Type B pancreatic cell (in vitro differentiated cells): ENCODE measurements at places on chromosomes 3 and 15. TPM values are rescaled to one million over a fixed set of nuclear protein-coding genes. Genes with fewer than 3 reads are reported as not detected.
A peak's percentile ranks its signal among the peaks of the same experiment; 100 is the strongest.

RASGRF1 gene
- total RNA-seq, result 0.41 and 1.5 TPM in 2 replicates

- no peak for DNase-seq
- H3K4me3 ChIP-seq, result no peak overlapping the region
- no peak overlapping the region for H3K27ac ChIP-seq
These were observed 103.1 kb upstream of the TLE3 start for GRCh38 chr15:70200511-70201424.

GOLGA8Q gene
- total RNA-seq, result 0.89 TPM in 1 of 2 replicates, not detected in the other

DNA sequence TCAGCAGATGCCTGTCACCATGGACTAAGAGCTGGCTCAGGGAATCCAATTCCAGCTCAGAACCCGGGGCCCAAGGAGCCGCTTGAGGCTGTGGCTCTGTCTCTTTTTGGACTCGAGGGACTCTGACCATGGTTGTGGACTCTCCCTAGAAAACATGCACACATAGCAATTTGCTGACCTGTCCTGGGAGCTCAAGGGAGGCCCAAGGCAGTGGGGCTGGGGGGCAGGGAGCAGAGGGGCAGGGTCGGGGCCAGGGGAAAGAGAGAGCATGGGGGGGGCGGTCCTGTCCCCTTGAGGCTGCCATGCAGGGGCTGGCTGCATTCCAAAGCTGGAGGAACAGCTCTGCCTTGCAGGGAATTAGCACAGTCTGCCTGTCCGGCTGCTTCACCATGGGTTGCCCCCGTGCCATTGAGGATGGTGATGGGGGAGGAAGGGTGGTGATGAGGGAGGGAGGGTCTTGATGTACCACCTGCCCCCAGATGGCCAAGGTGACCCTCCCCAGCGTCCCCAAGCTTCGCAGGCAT, 190.1 kb downstream of the GOLGA6L6 start:
- no peak overlapping the region for H3K4me3 ChIP-seq
- no peaks in the 10 kb centered on the region for H3K27me3 ChIP-seq
- H3K36me3 ChIP-seq, result no peaks in the 10 kb centered on the region

CSPG4 gene
- 0.19 and 7.3 TPM in 2 replicates for total RNA-seq

SPTSSB gene
- 28.8 and 69.1 TPM in 2 replicates for total RNA-seq

LRRC31 gene
- 1.4 and 1.7 TPM in 2 replicates for total RNA-seq

GRCh38 chr3:16374047-16374934, 109.3 kb downstream of the OXNAD1 start:
- DNase-seq, result no peak
- H3K4me1 ChIP-seq, result peaks cover 35% of the 10 kb centered on the region
- H3K36me3 ChIP-seq, result no peaks in the 10 kb centered on the region
- H3K27ac ChIP-seq, result no peak overlapping the region
- H3K27me3 ChIP-seq, result no peaks in the 10 kb centered on the region
- no peak overlapping the region for H3K4me3 ChIP-seq

GRCh38 chr3:15096046-15096445, 2.9 kb downstream of the RBSN start:
- no peaks in the 10 kb centered on the region for H3K27me3 ChIP-seq
- H3K27ac ChIP-seq, result no peak overlapping the region
- peaks cover 11% of the 10 kb centered on the region for H3K36me3 ChIP-seq
- H3K4me1 ChIP-seq, result peaks cover 14% of the 10 kb centered on the region
- peak overlapping the region; percentile 70 for H3K4me3 ChIP-seq
- no peak for DNase-seq

ECE2 gene
- not detected in 2 replicates for total RNA-seq

RAB6B gene
- 21.2 and 48.2 TPM in 2 replicates for total RNA-seq

DNA sequence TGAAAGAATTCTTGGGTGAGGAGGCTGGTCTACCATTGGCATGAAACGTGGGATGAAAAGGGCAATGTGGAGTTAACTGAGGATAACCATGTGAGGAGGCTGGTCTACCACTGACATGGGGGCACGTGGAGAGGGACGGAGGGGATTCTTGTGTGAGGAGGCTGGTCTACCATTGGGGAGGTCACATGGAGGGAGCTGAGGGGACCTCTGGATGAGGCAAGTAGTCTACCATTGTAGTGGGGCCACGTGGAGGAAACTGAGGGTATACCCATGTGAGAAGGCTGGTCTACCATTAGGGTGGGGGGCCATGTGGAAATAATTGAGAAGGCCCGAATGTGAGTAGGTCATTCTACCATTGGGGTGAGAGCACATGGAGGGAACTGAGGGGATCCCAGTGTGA, 154.1 kb downstream of the FBLN2 start:
- H3K4me3 ChIP-seq, result no peak overlapping the region
- peak; percentile 51 for DNase-seq
- no peak overlapping the region for H3K27ac ChIP-seq
- H3K27me3 ChIP-seq, result peaks cover 43% of the 10 kb centered on the region
- no peaks in the 10 kb centered on the region for H3K4me1 ChIP-seq

- peaks cover 44% of the 10 kb centered on the region for H3K36me3 ChIP-seq
- no peaks in the 10 kb centered on the region for H3K4me1 ChIP-seq
- no peaks in the 10 kb centered on the region for H3K27me3 ChIP-seq
These were observed 13.4 kb downstream of the SEC62 start for GRCh38 chr3:169980055-169980454.

PRR20G gene
- total RNA-seq, result not detected in 2 replicates

ATP13A4 gene
- total RNA-seq, result 10.2 and 11.4 TPM in 2 replicates

GRCh38 chr15:98728082-98728810, 79.9 kb downstream of the IGF1R start:
- peak overlapping the region; percentile 75 for H3K4me3 ChIP-seq
- H3K27ac ChIP-seq, result peak overlapping the region; percentile 98
- DNase-seq, result no peak
- H3K27me3 ChIP-seq, result no peaks in the 10 kb centered on the region
- H3K4me1 ChIP-seq, result peaks cover 56% of the 10 kb centered on the region
- H3K36me3 ChIP-seq, result no peaks in the 10 kb centered on the region

DNA sequence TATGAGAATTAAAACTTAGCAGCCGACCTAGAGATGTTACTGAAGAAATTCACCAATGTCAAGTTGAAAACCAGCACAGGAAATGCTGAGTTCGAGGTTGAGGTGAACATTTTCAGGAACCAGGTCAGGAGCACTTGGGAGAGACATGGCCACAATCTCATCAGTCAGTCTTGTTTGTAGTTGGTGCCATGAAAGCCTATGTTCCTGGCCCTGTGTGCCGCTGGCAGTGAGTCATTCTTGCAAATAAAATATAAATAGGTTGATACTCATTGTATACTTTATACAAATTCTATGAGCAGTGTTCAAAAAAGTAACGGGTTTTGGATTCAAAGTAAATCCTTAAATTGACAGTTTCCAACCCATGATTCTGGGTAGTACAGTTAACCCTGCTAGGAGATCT, 1.5 kb upstream of the FSIP1 start:
- H3K27ac ChIP-seq, result no peak overlapping the region
- no peaks in the 10 kb centered on the region for H3K36me3 ChIP-seq
- H3K4me1 ChIP-seq, result peaks cover 51% of the 10 kb centered on the region

- no peak overlapping the region for H3K27ac ChIP-seq
- H3K4me1 ChIP-seq, result peaks cover 4% of the 10 kb centered on the region
- DNase-seq, result no peak
- H3K27me3 ChIP-seq, result no peaks in the 10 kb centered on the region
- H3K4me3 ChIP-seq, result no peak overlapping the region
These were observed 123.8 kb downstream of the B3GALNT1 start for GRCh38 chr3:160981217-160981938.

GRCh38 chr3:6935970-6936369, 75.1 kb downstream of the GRM7 start:
- H3K27ac ChIP-seq, result no peak overlapping the region
- no peak for DNase-seq
- no peak overlapping the region for H3K4me3 ChIP-seq
- H3K27me3 ChIP-seq, result no peaks in the 10 kb centered on the region

- H3K4me1 ChIP-seq, result peaks cover 19% of the 10 kb centered on the region
- H3K36me3 ChIP-seq, result no peaks in the 10 kb centered on the region
- DNase-seq, result no peak
- peak overlapping the region; percentile 48 for H3K4me3 ChIP-seq
These were observed 36.8 kb downstream of the TRANK1 start for GRCh38 chr3:36907911-36908646.

DNA sequence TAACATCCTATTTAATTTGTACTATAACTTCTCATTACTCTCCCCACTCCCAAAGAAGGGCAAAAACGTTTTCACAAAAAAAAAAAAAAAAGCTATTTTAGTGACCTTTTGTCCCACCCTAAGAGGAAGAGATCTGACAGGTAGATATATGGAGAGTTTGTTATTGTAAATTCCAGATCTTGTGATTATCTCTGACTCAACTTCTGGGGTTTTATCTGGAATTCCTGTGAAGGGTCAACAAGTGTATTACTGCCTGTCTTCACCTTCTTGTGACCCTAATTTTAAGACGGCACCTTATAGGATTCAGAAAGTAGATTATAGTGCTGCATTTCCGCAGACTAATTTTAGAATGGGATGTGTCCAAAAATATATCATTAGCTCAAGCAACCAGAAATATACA, 205.9 kb upstream of the CDIN1 start:
- H3K4me3 ChIP-seq, result peak overlapping the region; percentile 9
- H3K4me1 ChIP-seq, result peaks cover 9% of the 10 kb centered on the region
- H3K27me3 ChIP-seq, result no peaks in the 10 kb centered on the region
- no peak for DNase-seq
- H3K36me3 ChIP-seq, result peaks cover 4% of the 10 kb centered on the region

- peaks cover 24% of the 10 kb centered on the region for H3K4me1 ChIP-seq
- H3K27me3 ChIP-seq, result no peaks in the 10 kb centered on the region
- no peak overlapping the region for H3K4me3 ChIP-seq
- peak overlapping the region; percentile 44 for H3K27ac ChIP-seq
- peaks cover 4% of the 10 kb centered on the region for H3K36me3 ChIP-seq
- DNase-seq, result no peak
These were observed 37.9 kb downstream of the DPH6 start for GRCh38 chr15:35507932-35508638.

- no peak overlapping the region for H3K27ac ChIP-seq
- H3K4me3 ChIP-seq, result no peak overlapping the region
- H3K36me3 ChIP-seq, result no peaks in the 10 kb centered on the region
- no peaks in the 10 kb centered on the region for H3K27me3 ChIP-seq
These were observed 70.7 kb downstream of the BLM start for GRCh38 chr15:90787881-90788280.

EFL1 gene
- 17.0 and 20.0 TPM in 2 replicates for total RNA-seq

GRCh38 chr15:29141308-29142128, 128.1 kb downstream of the NSMCE3 start:
- no peaks in the 10 kb centered on the region for H3K36me3 ChIP-seq
- DNase-seq, result peak; percentile 42
- peaks cover 35% of the 10 kb centered on the region for H3K27me3 ChIP-seq
- no peak overlapping the region for H3K4me3 ChIP-seq
- H3K27ac ChIP-seq, result no peak overlapping the region
- peaks cover 26% of the 10 kb centered on the region for H3K4me1 ChIP-seq

- DNase-seq, result no peak
- peaks cover 8% of the 10 kb centered on the region for H3K27me3 ChIP-seq
- H3K27ac ChIP-seq, result no peak overlapping the region
- peaks cover 2% of the 10 kb centered on the region for H3K4me1 ChIP-seq
- H3K36me3 ChIP-seq, result no peaks in the 10 kb centered on the region
These were observed 19.2 kb downstream of the GRIP2 start for GRCh38 chr3:14520967-14521366.

- H3K36me3 ChIP-seq, result peaks cover 38% of the 10 kb centered on the region
- peaks cover 28% of the 10 kb centered on the region for H3K4me1 ChIP-seq
- DNase-seq, result no peak
These were observed 558.5 kb downstream of the FOXP1 start for GRCh38 chr3:71025010-71025409.

SLC28A1 gene
- total RNA-seq, result 0.19 and 0.31 TPM in 2 replicates

CIB2 gene
- total RNA-seq, result 15.7 and 20.1 TPM in 2 replicates

TMIE gene
- 0.48 and 0.62 TPM in 2 replicates for total RNA-seq

GRCh38 chr15:47027322-47027946, 689.9 kb upstream of the SEMA6D start:
- H3K4me1 ChIP-seq, result no peaks in the 10 kb centered on the region
- DNase-seq, result no peak
- no peak overlapping the region for H3K27ac ChIP-seq
- H3K4me3 ChIP-seq, result no peak overlapping the region

DNA sequence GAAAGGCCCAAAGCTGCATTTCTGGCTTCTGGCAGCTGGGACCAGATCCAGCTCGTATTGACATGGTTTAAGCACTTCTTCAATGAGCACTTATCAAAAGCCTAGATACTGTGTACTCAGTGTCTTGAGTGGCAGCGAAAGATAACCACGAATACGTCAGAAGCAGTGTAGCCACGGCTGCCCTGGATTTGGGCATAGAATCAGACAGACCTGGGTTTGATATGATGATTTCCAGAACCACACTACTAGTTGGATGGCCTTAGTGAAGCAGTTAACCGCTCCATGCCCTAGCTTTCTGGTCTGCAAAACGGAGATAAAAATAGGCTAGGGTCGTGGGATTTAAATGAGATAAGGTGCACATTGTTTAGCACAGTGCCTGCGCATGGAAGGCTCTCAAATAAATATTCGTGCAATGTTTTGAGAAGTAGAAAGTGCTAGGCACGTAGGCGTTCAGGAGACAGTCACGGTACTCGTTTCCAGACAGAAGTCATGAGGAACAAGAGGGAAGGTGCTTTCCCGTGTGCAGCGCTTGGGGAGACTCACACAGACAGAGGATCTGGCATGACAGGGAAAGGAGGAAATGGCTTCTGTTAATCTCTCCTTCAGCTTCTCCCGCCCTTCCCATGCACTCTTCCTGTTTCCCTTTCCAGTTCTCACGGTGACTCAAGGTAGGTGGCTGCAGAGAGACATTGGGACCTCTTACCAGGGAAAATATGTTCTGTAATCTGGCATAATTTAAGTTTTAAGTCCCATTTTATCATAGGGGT, 70.3 kb downstream of the CCNL1 start:
- no peaks in the 10 kb centered on the region for H3K36me3 ChIP-seq
- peak overlapping the region; percentile 89 for H3K4me3 ChIP-seq
- H3K27me3 ChIP-seq, result no peaks in the 10 kb centered on the region
- peak overlapping the region; percentile 93 for H3K27ac ChIP-seq
- no peak for DNase-seq
- H3K4me1 ChIP-seq, result peaks cover 41% of the 10 kb centered on the region

DNA sequence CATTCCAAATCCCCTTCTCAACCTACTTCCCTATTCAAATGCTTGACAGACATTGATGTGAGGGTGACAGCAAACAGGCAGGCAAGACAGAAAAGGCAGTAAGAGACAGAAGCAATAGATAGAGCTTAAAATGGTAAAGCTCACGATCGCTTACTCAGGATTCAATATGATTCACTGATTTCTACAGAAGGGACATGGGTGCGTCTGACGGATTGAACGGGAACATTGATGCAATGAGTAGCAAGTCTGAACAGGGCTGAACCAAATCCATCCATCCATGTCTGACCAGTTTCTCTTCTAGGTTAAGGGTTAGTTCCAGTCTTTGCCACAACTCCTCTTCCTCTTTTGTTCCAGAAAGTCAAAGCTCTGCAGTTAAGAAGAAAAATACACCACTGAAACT, 35.1 kb downstream of the P2RY1 start:
- no peaks in the 10 kb centered on the region for H3K36me3 ChIP-seq
- DNase-seq, result no peak
- no peaks in the 10 kb centered on the region for H3K4me1 ChIP-seq
- no peak overlapping the region for H3K4me3 ChIP-seq

DNA sequence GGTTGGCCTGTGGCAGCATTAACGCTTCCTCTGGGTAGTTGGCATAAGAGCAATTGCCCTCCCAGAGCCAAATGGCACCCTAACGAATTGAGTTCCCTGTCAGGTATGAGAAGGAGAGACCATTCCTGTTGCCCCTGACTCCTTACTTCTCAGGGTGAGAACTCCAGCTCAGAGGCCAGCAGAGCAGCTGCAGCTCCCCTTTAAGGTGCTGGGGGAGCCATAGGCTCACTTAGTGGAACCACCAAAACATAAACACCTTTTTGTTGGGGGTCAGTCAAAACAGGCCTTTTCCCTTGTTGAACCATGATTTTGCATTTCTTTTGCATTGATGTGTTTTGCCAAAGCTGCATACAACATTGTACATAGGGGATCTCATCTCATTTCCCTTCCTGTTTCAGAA, 28.1 kb upstream of the LHFPL4 start:
- no peaks in the 10 kb centered on the region for H3K36me3 ChIP-seq
- H3K27me3 ChIP-seq, result peaks cover 2% of the 10 kb centered on the region
- no peak for DNase-seq
- no peaks in the 10 kb centered on the region for H3K4me1 ChIP-seq
